ENCODE measurements at places on chromosomes 2 and 18. TPM values are rescaled to one million over a fixed set of nuclear protein-coding genes. Genes with fewer than 3 reads are reported as not detected.

DNA sequence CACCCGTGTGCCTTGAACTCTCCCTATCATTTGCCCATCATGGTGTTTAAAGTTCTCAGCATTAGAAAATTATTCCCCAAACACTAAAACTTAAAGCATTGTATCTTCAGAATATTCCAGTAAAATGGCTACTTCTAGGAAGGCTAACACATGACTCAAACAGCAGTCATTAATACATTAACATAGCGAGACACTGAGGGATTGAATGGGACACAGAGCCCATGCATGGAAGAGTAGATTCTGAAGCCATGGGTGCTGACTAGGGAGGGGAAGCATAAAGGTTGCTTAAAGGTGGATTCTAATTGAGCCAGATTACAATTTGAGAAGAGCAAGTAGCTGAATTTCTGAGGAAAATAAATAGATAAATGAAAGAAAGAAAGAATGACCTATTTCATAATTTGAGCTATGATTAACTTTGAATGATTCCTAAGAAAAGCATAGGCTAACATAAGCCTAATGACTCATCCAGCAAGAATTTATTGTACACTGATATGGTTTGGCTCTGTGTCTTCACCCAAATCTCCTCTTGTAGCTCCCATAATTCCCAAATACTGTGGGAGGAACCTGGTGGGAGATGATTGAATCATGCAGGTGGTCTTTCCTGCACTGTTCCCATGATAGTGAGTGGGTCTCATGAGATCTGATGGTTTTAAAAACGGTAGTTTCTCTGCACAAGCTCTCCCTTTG, 79.8 kb upstream of the PIK3C3 start:
- no peak overlapping the region for H3K27ac ChIP-seq
- H3K36me3 ChIP-seq: no peaks in the 10 kb centered on the region
- peaks cover 5% of the 10 kb centered on the region for H3K27me3 ChIP-seq
- peaks cover 4% of the 10 kb centered on the region for H3K4me1 ChIP-seq

DNA sequence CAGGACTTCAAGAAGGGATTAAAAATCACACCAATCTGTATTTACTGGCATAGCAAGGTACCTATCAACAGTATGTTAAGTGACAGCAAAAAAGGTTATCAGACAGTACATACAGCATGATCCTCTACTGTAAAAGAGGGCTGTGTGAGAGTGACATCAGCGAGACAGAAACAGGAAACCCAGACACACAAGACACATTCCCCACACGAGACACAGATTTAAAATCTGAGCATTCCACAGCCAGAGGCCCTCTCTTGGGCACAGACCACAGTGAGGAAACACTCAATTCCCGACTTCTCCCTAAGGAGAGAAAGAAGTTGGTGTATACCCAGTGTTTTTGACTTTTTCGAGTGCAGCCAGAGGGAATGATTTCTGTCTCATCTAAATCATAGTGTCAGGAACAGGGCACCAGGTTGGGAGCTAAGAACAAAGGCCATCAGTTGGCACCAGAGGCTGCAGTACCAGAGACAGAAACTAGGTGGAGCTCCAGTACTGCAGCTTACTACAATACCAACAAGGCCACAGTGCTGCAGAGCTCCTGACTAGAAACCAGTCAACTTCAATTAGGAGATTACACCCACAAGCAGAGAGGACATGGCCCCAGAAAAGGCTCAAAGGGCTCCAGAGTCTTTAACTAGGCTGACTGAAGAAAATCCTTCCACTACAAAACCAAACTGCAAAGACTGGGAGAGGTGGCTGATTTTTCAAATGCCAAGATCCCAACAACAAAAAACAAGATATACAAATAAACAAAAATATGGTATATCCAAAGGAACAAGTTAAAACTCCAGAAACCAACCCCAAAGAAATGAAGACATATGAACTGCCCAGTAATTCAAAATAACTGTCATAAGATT, 41.0 kb downstream of the UNC50 start:
- peak overlapping the region; percentile 88 for H3K27ac ChIP-seq
- peak; percentile 93 for DNase-seq
- H3K27me3 ChIP-seq: no peaks in the 10 kb centered on the region
- no peak overlapping the region for H3K4me3 ChIP-seq

Gene EHBP1
- total RNA-seq: 24.3 TPM

DNA sequence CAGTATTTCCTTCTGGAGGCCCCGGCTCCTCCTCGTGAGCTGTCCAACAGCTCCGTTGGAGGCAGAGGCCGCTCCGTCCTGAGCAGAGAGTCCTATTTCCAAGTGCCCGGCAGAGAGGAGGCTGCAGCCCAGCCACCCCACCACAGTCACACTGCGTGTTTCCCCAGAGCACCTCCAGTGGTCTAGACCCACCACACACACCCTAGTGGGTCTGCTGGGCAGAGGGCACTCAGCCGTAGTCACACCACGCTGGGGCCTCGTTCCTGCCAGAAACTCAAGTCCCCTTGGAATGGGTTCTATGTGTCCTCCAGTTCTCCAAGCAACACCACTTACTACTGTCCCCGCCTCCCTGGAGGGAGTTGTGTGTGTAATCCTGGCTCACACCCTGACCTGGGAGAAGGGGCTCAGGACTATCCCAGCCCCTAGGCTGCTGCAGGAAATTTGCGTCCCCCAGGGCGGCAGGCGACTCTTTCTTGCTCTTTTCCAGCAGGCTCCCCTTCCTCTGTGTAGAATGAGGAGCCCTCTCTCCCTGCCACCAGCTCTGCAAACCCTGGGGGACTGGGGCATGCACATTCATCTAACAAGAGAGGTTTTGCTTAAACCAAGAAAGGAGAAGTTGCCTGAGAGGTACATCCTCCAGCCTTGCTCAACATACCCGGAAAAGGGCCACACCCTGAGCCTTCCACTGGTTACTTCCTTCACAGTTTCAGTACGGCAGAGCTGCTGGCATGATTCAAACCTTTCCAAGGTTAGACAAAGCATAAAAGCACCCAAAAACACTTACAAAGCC, 114.1 kb downstream of the NDUFA10 start:
- peaks cover 3% of the 10 kb centered on the region for H3K4me1 ChIP-seq
- H3K27ac ChIP-seq: peak overlapping the region; percentile 11
- H3K27me3 ChIP-seq: no peaks in the 10 kb centered on the region
- DNase-seq: no peak
- H3K36me3 ChIP-seq: no peaks in the 10 kb centered on the region

- H3K4me1 ChIP-seq: no peaks in the 10 kb centered on the region
- no peak overlapping the region for H3K27ac ChIP-seq
- no peak for DNase-seq
- H3K4me3 ChIP-seq: no peak overlapping the region
- H3K36me3 ChIP-seq: no peaks in the 10 kb centered on the region
These were observed 9.9 kb downstream of the SGPP2 start for GRCh38 chr2:222434204-222434603.

- DNase-seq: no peak
- no peak overlapping the region for H3K27ac ChIP-seq
- H3K36me3 ChIP-seq: no peaks in the 10 kb centered on the region
- H3K4me1 ChIP-seq: no peaks in the 10 kb centered on the region
- H3K4me3 ChIP-seq: no peak overlapping the region
These were observed 172.2 kb upstream of the SCN7A start for GRCh38 chr2:166665991-166666940.

DNA sequence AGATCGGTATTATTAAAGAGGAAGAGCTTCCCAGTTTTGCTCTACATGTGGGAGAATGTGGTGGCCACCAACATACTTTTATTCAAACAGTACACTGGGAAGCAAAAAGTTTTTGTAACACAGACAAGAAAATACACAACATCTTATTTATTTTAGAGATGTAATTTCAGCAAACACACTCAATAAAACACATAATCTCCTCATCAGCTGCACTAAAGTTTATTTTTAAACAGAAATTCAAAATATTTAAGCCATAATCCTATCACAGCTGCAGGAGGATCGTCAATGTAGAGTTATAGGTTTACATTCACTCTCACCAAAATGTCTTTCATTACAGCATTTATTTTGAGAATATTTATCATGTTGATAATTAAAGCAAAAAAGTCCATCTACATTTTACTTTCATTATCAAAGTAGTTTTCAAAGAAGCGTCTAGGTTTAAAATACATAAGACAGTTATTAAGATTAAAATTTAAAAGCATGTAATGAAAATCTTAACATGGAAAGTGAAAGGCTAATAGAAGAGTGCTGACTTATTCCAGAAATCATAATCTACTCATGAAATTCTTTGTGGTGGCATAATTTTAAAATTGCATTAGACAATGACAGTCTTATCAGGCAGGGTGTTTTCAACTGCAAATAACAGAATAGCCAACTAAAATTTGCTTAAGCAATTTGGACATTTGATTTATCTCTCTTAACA, 61.0 kb downstream of the ANKRD44 start:
- peaks cover 81% of the 10 kb centered on the region for H3K4me1 ChIP-seq
- H3K36me3 ChIP-seq: peaks cover 44% of the 10 kb centered on the region
- DNase-seq: no peak
- H3K27me3 ChIP-seq: no peaks in the 10 kb centered on the region
- peak overlapping the region; percentile 61 for H3K4me3 ChIP-seq

- DNase-seq: no peak
- H3K27me3 ChIP-seq: no peaks in the 10 kb centered on the region
- H3K36me3 ChIP-seq: peaks cover 24% of the 10 kb centered on the region
- no peak overlapping the region for H3K4me3 ChIP-seq
- H3K27ac ChIP-seq: no peak overlapping the region
- H3K4me1 ChIP-seq: no peaks in the 10 kb centered on the region
These were observed 52.3 kb downstream of the DDX1 start for GRCh38 chr2:15643791-15644585.

Gene XRCC5
- total RNA-seq: 544 TPM

GRCh38 chr2:9790702-9791225, 52.5 kb upstream of the TAF1B start:
- no peak overlapping the region for H3K4me3 ChIP-seq
- no peak for DNase-seq

Gene ZNF516
- 7.0 TPM for total RNA-seq

DNA sequence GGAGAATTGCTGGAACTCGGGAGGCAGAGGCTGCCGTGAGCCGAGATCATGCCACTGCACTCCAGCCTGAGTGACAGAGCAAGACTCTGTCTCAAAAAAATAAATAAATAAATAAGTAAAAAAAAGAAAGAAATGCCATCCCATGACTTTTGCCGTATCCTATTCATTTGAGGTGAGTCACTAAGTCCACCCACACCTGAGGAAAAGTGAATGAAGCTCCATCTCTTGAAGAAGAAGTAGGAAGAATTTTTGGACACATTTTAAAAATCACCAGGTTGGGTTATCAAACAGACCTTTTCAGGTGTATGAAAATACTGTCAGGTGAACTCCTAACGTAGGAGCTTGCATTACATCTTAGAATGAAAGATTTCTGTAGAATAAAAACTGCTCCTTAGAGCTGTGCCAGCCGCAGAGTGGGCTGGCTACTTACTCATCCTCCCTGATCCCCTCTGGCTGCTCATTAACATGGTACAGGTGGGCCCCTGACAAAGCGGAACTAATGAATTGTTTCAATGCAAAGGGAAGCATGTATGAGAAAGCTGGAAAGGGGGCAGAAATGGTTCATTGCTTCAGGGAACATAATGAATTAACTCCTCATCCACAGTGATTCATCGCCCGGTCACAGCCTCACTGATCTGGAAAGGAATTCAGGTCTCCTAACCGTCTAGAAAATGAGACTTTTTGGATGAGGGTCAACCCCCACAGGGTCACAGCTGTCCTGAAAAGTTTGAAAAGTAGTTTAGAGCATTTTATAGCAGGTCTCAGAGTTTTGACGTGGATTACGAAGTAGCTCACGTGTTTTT, 191.4 kb downstream of the SPP2 start:
- no peak overlapping the region for H3K27ac ChIP-seq
- H3K36me3 ChIP-seq: no peaks in the 10 kb centered on the region
- peaks cover 6% of the 10 kb centered on the region for H3K4me1 ChIP-seq
- no peak for DNase-seq
- H3K27me3 ChIP-seq: no peaks in the 10 kb centered on the region

DNA sequence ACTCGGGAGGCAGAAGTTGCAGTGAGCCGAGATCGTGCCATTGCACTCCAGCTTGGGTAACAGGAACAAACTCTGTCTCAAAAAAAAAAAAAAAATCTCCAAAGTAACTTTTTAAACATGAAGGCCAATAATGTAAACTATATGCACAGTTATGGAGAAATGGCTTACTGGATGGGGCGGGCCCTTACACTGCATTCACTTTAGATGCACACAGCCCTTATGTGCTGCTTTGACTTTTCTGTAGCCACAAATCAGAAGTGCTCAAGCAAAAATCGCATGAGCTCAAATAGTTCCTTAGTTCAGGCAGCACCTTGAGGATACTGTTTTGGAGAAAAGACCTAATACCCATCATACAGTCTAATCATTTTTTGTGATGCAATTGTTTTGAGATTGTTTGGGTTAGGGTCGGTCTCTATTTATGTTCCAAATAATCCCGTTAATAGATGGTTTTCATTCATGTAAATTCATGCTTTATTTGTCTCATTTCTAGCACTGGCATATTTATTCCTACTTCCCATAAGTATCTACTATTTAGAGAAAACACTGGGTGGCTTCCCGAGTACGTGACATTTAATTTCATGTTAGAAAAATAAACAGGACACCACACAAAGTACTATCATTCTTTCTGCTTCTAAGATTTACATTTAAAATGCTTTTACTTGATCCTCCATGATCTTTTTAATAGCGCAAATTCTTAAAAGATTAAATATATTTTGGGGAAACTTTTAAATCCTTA, 34.7 kb downstream of the RBMS1 start:
- no peak overlapping the region for H3K27ac ChIP-seq
- no peaks in the 10 kb centered on the region for H3K27me3 ChIP-seq
- H3K36me3 ChIP-seq: peaks cover 3% of the 10 kb centered on the region
- H3K4me3 ChIP-seq: no peak overlapping the region
- H3K4me1 ChIP-seq: peaks cover 48% of the 10 kb centered on the region

DNA sequence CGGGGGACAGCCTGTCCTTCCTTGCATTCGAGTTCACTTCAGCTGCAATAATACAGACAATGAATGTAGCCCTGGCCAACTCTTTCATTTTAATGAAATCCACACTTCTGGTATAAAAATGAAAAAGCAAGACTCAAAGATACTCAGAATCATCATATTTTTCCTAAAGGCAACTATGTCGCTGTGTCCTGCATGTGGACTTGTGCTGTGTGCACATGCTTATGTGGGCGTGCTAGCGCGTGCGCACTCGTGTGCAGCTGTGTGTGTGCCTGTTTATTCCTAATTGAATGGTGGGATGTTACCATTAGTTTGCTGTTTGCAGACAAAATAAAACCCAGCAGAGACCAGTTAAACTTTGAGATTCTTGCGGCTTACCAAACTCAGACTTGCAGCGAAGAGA, 49.6 kb downstream of the SMIM21 start:
- no peaks in the 10 kb centered on the region for H3K36me3 ChIP-seq
- H3K4me3 ChIP-seq: no peak overlapping the region
- DNase-seq: no peak
- H3K27ac ChIP-seq: no peak overlapping the region
- H3K27me3 ChIP-seq: peaks cover 1% of the 10 kb centered on the region

Gene CXCR4
- total RNA-seq: 103 TPM

DNA sequence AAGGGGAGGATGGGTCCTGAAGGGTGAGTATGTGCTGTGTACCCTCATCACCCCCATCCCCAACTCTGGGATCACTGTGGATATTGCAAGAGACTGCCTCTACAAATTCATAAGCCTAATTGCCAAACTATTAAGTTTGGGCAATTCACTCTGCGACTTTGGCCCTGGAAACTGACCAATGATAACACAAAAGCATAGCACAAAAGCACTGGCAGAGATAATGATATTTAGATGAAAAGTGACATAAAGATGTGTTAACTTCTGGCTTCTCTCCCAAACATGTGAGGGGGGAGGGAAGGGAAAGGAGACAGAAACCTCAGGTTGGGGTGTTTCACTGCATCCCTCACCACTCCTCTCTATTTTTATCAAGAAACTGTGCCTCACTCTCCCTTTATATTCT, 150.3 kb downstream of the SATB2 start:
- no peak for DNase-seq
- no peak overlapping the region for H3K27ac ChIP-seq
- H3K27me3 ChIP-seq: no peaks in the 10 kb centered on the region
- no peaks in the 10 kb centered on the region for H3K4me1 ChIP-seq
- no peaks in the 10 kb centered on the region for H3K36me3 ChIP-seq
- H3K4me3 ChIP-seq: no peak overlapping the region
